Activated naive CD8-positive, alpha-beta T cell treated with anti-CD3 and anti-CD28 coated beads, Interleukin-2, amount 10 ng/mL, durations not matched to agents 7 days and 5 days (primary cell): ENCODE measurements at places on chromosomes 3 and 15. TPM values are rescaled to one million over a fixed set of nuclear protein-coding genes. Genes with fewer than 3 reads are reported as not detected.

The GABRR3 gene
- total RNA-seq, result not detected

The HACL1 gene
- total RNA-seq, result 24.9 TPM

The TRPM1 gene
- not detected for total RNA-seq

The MYO5C gene
- 1.9 TPM for total RNA-seq

The TIMP4 gene
- not detected for total RNA-seq

The MYO1E gene
- 79.1 TPM for total RNA-seq

The DOCK3 gene
- 3.3 TPM for total RNA-seq

The HSPBAP1 gene
- total RNA-seq, result 11.4 TPM

The SLC9C1 gene
- total RNA-seq, result not detected

The NANOGP8 gene
- total RNA-seq, result not detected

The ST6GAL1 gene
- 142 TPM for total RNA-seq

The SLC9A9 gene
- total RNA-seq, result 13.2 TPM
